Stimulated activated CD8-positive, alpha-beta memory T cell treated with anti-CD3 and anti-CD28 coated beads, Interleukin-7, amount 100 ng/mL, for 1 hour (primary cell): ENCODE measurements at places on chromosomes 1 and 21.

GRCh38 chr21:17118638-17119384, 394.0 kb upstream of the CXADR start:
- DNase-seq: no peak

DNA sequence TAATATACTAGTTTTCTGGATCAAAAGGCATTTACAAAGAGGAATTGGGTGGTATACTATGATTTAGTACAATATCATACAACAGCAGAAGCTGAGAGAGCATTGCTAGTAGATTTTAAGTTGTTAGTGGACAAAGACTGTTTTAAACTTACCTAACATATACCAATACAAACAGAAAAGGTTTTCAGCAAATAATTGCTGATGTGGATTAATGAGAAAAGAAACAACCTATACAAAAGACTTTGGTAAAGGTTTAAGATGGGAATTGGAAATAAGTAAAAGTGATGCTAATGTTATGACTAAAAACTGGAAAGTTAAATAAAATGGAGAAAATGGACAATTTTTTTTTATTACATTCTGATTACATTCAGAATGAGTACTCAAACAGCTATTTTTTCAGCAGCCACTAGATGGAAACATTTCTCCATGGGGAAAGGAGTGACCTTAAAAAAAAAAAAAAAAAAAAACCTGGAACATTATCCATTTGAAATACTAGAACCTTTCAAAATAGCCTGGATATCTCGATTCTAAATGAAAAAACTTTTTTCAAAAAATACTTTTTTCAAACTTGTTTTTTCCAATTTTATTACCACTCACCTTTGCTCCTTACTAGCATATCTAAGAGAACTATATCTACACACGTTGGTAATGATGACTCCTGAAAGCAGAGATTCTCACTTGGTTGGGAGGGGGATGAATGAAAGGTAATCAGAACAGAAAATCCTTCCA, 55.4 kb downstream of the EPRS1 start:
- DNase-seq: no peak

DNA sequence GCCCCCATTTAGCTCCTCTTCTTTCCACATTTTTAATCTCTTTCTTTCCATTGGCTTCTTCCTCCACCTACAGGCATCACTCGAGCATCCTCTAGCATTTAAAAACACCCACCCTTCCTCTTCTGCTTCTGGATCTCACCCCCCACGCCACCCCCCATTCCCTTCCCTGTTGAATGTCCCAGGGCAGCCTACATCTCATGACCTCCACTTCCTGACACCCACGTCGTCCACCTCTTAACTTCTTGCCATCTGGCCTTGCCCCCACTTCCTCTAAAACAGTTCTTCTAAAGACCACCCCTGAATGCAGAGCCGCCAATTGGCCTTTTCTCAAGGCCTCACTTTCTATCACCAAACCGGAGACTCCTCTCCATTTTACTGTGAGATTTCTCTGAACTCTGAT, 6.1 kb upstream of the ETNK2 start:
- no peak for DNase-seq

GRCh38 chr1:10703702-10704101, 92.7 kb downstream of the CASZ1 start:
- no peak for DNase-seq

DNA sequence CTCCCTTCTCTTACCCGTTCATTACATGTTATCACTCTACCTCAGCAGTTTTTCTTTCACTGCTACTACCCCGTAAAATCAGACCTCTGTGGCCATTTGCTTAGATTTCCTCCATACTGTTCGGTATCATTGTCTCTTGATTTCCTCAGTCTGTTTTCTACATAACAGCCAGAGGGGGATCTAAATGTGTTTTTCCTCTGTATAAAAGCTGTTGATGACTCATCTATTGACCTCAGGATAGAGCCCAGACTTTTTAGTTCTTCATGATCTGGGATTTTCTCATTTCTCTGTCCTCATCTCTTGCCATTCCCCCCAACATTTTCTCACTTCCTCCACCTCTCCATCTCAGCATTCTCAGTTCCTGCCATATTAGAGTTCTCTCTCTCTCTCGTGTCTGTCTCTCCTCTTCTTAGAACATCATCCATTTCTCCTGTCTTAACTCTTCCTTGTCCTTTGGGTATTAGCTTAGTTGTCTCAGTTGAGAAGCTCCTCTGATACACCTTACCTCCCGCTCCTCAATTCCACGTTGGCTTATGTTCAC, 10.5 kb downstream of the OTUD3 start:
- DNase-seq: no peak

- no peak for DNase-seq
Observed at GRCh38 chr1:182389619-182390047, 2.0 kb downstream of the GLUL start.

GRCh38 chr1:244349581-244350001, 102.1 kb downstream of the ADSS2 start:
- DNase-seq: no peak

- DNase-seq: no peak
Observed at GRCh38 chr1:9180111-9180819, 51.4 kb upstream of the GPR157 start.

DNA sequence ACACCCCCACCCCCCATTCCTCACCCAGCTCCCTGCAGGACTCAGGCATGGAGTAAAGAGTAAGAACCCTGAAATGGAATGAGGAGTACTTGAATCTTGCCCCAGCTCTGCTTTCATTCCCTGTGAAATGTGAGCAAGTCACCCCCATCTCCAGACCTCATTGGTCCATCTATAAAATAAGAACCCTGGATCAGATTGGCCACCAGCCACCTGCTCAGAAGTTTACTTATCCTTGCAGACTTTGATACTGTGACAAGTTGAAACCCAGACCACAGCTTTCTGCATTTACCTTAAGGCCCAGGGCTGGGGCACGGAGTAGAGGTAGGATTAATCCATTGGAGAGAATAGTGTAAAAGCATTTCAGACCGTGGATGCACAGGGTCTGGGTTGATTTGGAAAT, 2.2 kb downstream of the KISS1 start:
- DNase-seq: no peak

GRCh38 chr1:65265651-65266351, 43.5 kb upstream of the DNAJC6 start:
- no peak for DNase-seq

GRCh38 chr1:220516014-220516721, 11.8 kb upstream of the MARK1 start:
- no peak for DNase-seq

DNA sequence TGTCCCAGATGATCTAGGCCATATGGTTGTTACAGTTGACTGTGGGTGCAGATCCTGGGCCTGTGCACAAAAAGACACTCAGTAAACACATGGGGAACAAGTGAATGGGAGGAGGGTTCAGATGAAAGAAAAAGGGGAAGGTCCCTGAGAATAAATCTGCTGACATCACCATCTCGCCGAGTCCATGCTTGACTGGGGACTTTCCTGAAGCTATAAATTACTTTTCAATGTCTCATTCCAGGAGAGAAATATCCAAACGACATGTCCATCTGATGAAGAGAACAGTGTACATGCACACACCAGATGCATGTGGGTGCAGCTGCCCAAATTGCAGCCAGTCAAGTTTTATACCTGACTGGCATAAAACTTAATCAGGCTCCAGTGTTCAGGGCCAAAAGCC, 109.0 kb downstream of the HIVEP3 start:
- no peak for DNase-seq

- no peak for DNase-seq
Observed at GRCh38 chr1:203665993-203666392, 39.4 kb downstream of the ATP2B4 start.

- DNase-seq: no peak
Observed at GRCh38 chr1:240947438-240948224, 335.7 kb upstream of the GREM2 start.

DNA sequence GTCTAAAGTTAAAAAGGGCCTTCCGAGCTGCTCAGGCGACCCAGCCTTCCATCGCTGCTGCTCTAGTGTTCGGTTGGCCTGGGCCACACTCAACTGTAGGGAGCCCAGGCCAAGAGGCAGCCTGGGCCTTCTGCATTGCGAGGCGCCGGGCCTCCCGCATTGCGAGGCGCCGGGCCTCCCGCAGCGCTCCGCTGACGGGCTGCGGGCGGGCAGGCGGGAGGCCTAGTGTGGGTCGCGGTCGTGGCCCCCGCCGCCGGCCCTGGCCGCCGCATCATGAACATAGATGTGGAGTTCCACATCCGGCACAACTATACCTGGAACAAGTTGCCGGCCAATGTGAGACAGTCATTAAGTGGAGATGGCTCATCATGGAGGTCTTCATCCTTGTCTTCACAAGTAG, 48.3 kb downstream of the PPIAL4G start:
- DNase-seq: no peak

GRCh38 chr1:245790441-245790840, 635.7 kb downstream of the KIF26B start:
- DNase-seq: no peak

DNA sequence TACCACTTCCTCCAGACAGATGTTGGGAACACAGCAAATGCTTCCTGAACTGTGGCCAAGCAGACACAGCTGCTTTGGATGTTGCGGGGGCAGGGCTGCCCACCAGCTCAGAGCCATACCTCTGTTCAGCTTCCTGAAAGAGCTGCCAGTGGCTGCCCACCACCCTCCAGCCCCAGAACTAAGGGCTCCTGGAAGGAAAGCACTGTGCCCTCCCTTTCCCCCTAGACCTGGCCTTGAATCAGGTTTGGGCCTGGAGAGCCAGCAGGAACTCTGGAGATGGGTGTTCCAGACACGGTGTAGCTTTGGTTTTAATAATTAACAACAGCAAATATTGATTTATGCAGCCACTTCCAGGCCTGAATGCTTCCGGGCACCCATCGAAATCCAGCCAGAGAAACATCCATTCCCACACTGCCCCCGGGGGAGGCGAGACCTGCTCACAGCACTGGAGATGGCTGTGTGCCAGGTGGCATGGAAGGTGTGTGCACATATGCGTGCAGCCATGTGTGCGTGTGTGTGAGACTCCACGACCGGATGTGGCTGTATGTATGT, 45.7 kb downstream of the RAP1GAP start:
- no peak for DNase-seq

DNA sequence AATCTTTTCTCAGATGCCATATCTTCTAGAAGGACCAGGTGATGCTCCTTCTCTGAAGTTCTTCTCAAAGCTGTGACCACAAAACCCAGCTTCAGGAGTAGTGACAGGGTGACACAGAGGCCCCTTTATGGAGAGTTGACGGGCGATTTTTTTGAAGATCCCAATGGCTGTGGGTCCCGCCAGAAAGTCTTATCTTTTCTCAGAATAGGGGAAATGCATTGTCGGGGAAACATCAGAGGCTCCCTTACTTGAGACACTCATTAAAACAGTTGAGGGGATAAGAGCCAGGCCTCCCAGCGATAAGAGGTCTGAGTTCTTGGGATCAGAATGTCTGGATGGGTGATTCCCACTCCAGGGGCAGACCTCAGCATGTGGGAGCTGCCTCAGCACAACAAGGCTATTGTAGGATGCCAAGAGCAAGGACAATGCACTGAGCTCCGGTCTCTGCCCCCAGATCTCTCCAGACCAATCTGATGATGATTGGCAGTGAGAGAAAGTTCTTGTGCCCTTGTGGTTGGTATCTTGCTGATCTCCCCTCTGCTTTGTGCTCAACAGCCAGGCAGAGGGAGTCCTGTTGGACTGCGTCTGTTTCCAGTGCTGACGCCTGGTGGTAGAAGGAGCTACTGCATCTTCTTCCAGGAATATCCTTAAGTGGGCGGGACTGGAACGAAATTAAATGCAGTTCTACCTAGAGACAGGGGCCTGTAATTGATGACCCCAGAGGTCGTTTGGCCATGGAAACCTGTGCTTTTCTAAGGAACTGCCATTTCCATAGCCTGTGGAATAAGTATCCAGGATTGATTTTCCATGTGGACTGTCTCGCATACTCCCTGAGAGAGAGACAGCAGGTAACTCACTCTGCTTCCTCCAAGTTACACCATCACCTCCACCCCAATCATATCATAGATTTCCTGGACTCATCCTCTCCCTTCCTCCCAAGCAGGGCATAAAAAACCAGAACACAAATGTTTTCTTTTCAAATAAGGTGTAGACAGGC, 6.8 kb upstream of the ACKR1 start:
- DNase-seq: no peak

DNA sequence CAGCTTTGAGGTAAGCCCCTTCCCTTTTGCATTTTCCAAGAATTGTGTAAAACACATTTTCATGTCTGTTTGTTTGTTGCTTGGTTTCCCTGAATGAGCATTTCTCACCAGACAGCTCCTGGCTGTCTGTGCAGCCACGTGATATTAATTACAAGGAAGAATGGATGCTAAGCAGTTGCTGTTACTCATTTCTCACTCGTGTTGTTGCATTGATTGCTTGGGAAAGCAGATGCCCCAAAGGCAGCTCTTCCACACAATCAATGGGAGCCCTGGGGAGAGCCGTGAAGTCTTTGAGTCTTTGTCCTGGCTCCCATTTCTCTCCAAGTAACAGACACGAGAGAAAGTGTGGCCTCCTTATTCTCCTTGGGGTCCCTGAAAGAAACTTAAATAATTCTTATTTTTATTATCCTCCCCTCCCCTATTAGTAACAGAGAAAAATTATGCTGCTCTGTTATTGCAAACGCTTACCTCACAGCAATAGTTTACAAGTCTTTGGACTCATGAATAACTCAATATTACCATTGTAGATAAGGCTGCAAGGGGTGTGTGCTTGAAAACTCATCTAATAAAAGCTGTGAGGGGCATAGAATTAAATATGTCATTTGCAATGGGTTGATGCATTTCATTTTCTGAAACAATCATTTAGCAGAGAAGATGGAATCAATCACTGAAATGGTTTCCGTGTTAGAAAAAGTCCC, 127.7 kb upstream of the CAMK1G start:
- no peak for DNase-seq

GRCh38 chr1:46807046-46807972, 8.5 kb downstream of the CYP4B1 start:
- no peak for DNase-seq

DNA sequence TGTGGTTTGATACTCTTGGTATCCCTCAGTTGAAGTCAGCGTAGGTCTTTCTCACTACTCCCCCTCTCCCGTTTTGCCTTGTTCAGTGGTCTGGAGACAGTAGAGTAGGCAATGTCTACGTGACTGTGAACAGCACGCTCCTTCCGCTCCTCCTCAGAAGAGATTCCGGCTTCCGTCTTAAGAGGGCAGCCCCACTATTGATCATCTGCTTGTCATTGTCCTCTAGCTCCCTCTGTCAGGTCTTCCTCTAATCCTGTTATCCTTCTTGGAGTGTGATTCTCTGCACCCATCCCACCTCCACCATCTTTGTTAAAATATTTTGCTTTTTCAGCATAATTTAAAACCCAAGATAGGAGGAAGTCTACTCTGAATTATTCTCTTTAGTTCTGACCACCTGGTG, 129.9 kb upstream of the KCNK2 start:
- DNase-seq: no peak

- DNase-seq: no peak
Observed at GRCh38 chr1:109917768-109918606, 7.3 kb downstream of the CSF1 start.

- DNase-seq: no peak
Observed at GRCh38 chr1:19872190-19872589, 10.0 kb upstream of the OTUD3 start.
